Left colon (tissue), 2 donors: ENCODE measurements at places on chromosomes 2 and 18.

DNA sequence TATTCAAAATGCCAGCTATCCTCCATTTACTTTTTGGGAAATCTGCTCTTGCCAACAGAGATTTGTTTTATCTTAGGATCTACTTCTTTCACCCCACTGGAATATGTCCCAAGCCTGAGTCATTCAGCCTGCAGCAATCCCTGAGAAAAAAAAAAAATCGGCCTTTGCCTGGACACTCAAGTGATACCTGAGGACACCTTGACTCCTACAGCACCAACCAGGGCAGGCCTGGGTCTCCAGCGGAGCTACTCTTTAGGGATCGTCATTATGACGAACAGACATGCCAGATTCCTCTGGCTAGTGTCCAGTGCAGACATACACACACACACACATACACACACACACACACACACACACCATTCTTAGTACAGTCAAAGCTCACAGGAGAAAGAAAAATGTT is 2.2 kb upstream of the UGT1A6 start:
- DNase-seq, result no peak

DNA sequence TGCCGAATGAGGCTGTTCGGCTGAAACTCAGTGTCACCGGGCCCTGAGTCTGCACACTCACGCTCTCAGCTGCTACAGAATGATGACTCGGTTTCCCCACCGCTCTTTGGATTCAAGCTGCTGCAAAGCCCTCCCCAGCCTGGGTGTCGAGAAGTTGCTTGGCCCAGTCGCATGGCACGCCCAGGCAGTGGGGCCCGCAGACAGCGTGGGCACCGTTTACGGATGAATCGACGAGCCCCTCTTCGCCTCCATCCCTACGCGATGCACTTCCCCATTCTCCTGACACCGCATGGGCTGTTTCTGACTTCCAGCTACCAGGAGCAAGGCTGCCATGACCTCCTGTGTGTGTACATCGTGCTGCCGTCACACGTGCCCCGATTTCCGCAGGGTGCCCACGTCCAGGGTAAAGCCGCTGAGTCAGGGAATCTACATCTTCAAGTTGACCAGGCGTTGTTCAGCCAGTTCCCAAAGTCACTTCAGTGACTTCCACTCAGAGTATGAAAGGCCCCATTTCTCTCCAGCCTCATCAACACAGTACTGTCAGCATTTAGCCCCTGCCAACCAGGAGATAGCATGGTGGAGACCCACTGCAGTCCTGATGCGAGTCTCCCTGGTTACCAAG is 60.3 kb upstream of the GPC1 start:
- DNase-seq, result no peak

DNA sequence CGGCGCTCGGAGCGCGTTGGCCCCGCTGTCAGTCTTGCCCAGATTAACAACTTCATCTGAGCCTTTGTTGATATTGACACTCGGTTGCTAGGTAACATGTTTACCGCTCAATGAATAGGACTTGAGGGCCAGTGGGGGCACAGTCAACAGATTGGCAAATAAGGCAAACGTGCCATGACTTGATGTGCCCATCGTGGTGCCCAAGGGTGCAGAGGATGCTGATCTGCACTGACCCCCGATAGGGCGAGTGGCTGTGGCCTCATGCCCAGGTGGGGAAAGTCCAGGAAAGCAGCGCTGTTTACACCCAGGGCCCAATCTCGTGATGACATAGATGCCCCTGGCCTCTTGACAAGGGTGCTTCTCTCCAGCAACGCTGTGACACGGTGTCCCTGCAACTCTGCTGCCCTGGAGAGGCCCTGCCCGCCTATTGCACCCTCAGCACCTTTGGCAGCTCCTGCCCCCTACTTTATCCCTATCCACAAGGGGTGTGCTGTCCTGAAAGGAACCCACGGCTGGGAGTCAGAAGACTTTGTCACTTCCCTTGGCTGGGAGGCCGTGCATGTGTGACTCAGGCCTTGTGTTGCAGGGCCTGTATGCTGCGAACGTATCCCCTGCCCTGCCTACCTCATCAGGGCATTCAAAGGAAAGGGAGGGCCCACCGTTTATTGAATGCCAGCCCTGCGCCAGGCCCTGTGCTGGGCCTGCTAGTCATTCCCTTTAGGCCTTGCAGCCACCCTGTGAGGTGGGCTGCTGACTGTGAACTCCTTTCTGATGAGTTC is 158.0 kb downstream of the INHBB start:
- no peak for DNase-seq

- no peak for DNase-seq
Measured at GRCh38 chr2:164891460-164891859, 49.8 kb upstream of the COBLL1 start.

GRCh38 chr18:74221081-74221480 is 70.7 kb downstream of the CYB5A start:
- DNase-seq, result no peak

DNA sequence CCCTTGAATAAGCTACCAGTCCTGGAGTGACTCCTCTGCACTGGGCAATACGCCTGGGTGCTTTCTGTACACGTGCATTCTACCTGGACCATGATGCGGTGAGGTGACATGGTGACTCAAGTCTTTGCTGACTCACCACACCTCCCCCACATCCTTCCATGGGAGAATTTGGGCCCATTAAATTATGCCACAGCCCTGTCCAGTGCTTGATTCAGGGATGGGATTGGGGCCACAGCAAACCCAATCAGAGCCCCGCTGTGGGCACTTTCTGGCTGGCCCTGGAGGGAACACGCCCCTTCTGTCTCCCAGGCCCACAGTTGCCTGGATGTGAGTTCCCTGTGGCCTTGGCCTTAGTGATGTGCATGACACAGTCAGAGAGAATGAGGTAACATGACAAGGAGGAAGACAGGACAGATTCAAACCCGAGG is 86.9 kb downstream of the LRRC30 start:
- DNase-seq, result no peak

DNA sequence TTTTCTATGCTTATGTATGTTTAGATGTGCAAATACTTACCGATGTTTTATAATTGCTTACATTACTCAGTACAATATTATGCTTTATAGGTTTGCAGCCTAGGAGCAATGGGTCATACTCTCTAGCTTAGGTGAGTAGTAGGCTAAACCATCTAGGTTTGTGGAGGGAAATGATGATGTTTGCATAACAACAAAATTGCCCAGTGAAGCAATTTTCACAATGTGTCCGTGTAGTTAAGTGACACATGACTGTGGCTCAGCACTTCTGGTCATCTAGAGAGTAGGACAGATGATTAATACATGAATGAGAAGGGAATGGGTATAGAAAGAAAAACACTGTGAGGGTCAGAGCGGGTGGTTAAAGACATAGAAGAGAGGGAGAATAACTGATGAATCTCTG is 2116.2 kb upstream of the PIK3C3 start:
- DNase-seq, result no peak

DNA sequence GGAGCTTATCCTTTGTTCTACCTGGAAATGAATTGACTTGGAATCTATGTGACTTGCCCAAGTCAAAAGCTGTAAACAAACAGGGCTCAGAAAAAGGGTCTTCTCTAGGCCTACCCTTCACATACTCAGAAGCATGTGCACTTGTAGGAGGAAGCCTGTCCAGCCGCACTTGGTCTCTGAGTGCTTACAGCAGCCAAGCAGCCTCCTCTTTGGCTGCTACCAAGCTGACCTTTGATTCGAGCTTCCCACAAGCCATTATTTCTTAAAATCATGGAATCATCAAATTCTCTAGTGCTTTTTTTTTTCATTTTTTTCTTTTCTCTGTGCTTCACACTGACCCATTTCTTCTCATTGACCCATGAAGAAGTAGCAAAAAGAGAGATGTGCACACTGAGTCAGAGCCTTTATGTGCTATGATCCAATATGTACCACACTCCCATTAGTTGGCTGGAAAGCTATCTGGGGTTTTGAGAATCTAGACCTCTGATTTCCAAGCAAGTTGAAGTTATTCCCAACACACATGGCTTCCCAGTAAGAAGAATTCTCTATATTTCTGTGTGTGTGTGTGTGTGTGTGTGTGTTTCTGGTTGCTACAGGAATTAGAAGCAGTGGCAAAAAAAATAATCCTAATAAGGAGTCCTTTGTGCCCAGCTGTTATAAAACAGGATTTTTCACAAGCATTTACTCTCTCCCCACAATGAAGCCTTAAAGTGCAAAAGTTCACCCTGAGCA is 550.3 kb upstream of the TNP1 start:
- no peak for DNase-seq

DNA sequence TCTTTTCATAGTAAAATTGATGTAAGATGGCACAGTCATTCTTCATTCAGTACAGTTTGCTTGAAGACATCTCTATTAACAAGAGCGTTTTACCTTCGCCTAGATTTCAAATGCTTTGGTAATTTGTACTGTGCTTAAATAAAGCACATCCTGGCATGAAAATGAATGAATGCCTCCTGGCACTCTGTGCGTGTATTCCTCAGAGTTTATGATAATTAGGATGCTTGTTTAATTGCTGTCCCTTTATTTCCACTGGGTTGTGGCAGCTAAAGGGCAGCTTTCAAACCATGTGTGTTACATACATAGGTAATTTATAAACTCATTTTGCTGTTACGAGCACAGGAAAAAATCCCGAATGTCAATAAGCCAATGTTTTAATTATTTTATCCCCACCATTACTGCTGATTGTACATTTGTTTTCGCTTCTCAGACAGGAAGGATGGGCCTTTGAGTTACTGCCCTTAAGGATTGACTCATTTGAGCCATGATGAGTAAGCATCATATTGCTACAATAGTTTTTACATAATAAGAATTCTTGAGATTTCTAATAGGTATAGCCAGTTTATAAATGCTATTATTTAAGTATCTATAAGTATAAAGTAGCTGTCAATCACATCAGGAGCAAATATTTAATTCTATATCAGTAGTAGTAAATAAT is 516.5 kb downstream of the XIRP2 start:
- no peak for DNase-seq

DNA sequence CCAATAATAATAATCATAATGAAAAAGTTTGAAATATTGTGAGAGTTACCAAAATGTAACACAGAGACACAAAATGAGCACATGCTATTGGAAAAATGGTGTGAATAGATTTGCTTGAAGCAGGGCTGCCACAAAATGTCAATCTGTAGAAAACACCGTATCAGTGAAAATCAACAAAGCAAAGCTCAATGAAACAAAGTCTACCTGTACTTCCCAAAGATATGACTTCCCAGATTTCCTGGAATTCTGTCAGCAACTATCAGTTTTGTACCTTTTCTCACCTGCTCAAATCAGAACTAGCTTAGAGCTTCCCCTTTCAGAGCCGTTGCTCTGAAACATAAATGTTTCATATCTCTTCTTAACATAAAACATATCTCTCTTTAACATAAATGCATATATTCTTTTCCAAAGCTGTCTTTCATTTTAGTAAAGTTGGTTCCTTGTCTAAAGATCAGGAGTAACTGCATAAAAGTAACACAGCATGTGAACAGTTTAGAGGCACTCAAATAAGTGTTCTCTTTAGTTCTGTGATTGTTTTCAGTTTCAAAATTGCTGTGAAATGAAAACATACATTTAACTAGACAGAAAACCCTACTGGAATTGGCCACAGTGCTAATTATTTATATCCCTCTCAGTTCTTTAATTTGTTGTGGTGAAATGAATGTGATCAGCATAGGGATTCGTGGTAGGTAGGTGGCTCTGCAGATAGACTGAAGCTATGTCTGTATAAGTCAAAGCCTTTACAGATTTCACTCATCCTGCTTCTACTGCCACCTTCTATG is 262.5 kb downstream of the KCNJ3 start:
- DNase-seq, result no peak

DNA sequence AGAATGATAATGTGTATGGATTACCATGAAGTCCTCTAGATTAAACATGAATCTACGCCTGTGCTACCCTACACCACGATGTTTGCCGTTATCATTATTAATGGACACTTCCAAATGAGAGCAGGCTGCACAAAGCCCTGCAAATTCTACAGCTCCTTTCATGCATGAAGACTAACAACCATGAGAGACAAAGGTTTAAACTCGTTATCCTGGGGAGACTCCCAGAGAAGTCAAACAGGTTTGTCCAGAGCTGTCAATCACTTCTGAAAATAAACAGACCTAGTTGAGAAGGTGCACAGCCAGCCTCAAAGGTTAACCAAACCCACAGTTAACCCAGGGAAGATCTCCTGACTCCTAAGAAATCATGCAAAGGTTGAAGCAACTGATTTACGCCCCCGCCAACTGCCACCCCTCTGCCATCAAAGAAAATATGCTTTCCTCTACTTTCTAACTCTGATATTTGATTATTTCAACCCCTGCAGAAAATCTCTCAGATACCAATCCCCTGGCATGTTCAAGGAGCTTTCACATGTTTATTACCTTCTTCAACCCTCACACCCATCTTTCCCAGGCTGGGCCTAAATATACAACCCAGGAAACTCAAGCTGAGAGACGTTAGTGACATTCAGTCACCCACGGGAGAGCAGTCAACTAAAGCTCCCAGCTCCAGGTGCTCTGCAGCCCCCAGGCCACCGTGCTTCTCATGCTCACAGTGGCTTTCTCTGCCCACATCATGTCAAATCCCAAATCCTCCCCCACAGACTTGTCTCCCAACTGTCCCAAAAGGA is 35.9 kb downstream of the MYO5B start:
- peak; percentile 45 for DNase-seq

GRCh38 chr2:141341444-141341843 is 789.4 kb downstream of the LRP1B start:
- DNase-seq, result no peak

GRCh38 chr2:20485612-20486388 is 38.9 kb downstream of the RHOB start:
- DNase-seq, result no peak

DNA sequence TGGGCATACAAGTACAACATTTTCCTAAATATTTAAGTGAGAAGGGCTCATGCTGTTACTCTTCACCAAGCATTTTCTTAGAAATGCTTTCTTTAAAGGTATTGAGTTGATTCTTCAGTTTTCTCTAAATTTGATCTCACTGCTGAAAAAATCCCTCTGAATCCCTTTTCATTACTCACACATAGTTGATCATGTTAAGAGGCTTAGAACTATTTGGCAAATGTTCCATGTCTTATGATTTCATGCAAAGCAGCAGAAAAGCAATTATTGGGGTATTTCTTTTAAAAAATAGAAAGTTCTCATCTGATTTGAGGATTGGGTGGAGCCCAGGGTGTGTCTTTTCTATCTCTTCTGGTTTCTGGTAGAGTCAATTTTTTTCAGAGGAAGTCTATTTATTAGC is 1079.8 kb upstream of the ZEB2 start:
- no peak for DNase-seq

DNA sequence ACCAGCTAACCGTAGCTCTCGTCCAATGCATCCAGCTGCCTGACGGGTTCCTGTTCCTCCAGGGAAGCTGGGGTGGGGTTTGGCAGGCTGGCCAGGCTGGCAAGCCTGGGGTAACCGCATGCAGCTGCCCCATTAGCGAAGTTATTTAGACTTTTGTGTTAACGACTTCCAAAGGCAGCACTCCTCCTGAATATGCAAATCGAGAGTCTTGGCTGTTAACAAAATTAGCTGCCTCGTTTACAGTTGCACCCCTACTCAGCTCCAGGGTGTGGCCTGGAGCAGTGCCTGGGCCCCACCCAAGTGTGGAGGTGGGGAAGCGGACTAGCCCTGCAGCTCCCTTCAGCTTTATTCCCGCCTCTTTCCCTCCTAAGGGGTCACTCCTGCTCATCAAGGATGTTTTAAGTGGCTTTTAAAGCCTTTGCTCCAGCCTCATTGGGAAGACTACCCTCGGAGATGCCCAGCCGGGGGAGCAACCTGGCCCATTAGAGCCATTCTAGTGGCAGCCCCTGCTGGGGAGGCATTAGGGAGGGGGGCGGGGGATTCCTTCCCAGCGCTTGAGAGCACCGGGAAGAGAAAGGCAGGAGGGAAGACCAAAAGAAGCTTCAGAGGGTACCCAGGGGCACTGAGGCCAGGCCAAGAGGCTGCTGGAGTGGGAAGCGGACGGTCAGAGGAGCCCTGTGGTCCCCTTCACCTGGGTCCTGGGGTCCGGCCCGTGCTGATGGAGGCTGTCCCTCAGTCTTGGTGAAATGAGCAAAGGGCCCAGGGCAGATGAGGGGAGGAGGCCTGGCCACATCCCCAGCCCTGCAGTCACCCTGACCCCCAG is 204.1 kb downstream of the CELF4 start:
- no peak for DNase-seq
